ENCODE measurements at places on chromosomes 11 and 22.

DNA sequence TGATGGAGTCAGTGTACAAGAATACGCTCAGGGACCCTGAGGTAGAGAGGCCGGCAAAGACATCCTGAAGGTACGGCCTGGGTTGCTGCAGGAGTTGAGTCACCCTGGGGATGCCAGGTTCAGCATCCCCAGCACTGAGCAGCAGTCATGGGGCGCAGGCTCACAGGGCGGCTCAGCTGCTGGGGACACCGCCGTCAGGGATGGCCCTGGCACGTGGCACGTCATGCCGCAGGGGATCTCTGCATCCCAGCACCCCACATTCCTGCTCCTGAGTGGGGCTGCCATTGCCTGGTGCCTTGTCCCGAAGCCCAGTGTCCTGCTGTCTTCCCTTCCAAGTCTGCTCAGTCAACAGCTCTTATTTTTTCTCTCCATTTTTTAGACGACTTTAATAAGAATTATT, 168.7 kb upstream of the NTM start:
- no peak for DNase-seq

DNA sequence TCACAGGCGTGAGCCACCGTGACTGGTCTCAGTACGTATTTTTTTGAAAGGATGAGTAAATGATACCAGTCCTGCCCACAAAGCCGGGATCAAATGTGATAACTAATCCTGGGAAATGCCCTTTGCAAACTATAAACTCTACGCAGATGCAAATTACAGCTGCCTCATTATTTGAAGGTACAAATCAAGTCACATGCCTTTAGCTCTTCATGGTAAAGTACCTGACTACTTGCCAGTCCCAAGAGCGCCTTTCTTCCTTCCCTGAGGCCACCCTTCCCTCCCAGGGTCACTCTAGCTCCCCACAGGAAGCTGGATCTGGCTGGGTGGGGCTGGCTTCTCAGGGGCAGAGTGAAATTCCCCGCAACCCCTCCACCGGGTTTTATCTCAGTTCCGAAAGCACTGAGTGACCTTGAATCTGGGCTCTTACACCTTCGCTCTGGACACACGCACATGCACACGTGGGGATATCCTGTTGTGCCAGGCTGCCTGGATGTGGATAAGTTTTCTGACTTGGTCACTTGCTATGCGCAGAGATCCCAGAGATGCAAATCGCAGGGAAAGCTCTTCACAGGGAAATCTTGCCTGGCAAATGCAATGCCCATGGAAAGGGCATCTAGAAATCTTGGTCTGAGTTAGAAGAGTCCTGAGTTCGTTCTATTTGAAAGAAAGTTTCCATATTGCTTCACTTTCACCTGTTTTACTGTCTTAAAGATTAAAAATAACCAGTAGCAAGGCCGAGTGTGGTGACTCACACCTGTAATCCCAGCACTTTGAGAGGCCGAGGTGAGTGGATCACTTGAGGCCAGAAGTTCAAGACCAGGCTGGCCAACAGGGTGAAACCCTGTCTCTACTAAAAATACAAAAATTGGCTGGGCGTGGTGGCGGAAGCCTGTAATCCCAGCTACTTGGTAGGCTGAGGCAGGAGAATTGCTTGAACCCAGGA, 8.5 kb downstream of the A4GALT start:
- no peak for DNase-seq

- no peak for DNase-seq
These were observed 58.9 kb downstream of the OR5AK2 start for GRCh38 chr11:57047610-57048009.

DNA sequence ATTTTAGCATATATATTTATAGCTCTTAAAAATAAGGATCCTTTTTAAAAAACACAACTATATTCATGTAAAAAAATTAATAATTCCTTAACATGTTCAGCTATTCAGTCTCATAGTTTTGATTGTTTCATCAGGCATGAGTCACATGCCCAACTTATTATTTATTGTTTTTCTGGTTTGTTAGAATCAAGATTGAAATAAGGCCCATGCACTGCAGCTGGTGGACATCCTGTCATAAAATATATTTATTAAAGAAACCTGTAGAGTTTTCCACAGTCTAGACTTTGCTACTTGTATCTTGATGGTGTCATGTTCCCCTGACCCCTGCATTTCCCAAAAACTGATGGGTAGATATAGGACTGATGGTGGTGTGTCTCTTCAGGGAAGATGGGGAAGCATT, 77.4 kb downstream of the PARVA start:
- no peak for DNase-seq

DNA sequence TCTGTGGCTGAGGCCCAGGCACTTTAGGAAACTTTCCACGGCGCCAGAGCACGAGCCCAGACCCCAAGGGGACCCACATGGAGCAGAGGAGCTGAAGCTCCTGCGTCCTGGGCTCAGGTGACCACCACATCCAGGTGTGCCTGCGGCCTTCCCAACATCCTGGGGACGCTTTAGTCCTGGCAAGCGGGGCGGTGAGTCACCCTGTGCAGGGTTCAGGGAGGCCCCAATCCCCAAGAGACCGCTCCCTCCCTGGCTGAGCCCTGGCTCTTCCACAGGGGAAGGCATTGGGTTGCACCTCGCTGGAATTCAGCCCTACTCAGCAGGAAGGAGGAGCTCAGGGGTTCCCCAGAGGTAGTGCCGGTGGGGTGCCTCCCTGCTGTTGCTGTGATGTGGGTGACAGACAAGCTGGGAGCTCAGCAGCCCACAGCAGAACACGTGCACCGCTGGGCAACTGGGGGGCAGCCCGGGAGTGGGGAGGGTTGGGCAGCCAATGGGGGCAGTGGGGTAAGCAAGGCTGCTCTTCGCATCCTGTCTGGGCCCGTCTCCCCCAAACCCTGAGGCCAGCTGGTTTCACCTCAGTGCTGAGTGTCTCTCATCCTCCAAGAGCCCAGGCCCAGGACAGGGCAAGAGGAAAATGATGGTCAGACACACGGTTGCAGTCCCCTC, 802.8 kb downstream of the BRD1 start:
- no peak for DNase-seq

GRCh38 chr22:44247923-44248892, 64.5 kb downstream of the SHISAL1 start:
- DNase-seq = no peak

GRCh38 chr22:27135031-27135981, 477.9 kb downstream of the MIAT start:
- no peak for DNase-seq

DNA sequence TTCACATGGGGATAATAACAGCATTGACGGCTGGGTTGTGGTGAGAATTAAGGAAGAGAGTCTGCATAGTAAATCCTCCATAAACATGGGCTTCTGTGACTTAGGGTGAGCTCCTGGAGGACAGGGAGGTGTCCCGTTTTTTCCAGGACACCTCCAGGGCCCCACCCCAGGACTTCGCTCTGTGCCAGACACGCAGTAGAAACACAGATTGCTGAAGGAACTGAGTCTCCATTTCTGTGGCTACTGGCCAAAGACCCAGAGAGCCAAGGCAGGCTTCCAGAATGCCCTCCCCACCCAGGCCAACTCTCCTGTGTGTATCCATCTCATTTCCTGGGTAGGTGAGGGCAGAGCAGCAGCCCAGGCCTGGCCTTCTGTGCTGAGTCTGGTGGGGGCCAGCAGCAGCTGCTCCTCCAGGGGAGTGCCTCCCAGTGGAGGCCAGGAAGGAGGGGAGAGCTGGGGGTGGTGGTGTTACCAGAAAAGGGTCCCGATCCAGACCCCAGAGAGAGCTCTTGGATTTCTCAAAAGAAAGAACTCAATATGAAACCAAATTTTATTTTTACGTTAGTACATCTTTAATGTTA, 9.5 kb upstream of the RFPL3 start:
- DNase-seq = no peak

DNA sequence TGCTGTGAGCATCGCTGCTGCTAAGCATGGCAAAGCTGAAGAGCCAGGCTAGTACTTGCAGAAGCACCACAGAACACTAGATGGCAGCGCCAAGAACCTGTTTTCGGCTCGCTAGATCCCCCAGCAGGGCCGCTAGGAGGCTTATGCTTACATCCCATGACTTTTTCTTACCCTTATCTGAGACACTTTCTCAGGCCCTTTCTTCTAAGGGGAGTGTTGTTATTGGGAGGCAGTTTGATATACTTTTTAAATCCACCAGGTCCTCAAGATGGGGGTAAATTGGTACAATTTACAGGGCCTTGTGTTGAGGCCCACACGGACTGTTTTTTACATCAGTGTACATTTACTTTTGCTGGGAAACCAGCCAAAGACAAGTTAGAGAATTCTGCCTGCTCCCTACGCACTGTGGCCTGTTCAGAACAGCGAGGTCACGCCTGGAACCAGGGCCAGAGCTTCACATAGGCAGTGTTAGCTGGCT, 4.0 kb downstream of the TRIM6 start:
- peak; percentile 73 for DNase-seq

DNA sequence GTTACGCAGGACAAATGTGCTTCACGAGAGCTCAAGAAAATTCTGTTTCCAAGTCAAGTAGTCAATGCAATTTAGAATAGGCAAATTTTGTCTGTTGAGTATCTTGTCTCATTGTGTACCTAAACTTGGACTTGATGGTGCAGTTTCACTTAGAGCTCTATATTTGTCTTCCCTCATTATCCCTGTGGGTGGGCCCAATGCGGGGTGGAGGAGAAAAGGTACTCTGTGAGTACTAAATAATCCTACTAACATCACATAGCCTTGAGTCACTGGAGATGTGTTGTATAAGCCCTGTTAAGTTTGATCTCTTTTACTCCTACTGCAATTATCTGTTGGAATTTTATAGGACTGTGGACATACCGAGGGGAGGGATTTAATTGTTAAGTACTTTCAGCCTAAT, 331.2 kb downstream of the METTL15 start:
- DNase-seq = no peak

GRCh38 chr11:108825381-108825780, 160.5 kb downstream of the DDX10 start:
- DNase-seq = no peak

DNA sequence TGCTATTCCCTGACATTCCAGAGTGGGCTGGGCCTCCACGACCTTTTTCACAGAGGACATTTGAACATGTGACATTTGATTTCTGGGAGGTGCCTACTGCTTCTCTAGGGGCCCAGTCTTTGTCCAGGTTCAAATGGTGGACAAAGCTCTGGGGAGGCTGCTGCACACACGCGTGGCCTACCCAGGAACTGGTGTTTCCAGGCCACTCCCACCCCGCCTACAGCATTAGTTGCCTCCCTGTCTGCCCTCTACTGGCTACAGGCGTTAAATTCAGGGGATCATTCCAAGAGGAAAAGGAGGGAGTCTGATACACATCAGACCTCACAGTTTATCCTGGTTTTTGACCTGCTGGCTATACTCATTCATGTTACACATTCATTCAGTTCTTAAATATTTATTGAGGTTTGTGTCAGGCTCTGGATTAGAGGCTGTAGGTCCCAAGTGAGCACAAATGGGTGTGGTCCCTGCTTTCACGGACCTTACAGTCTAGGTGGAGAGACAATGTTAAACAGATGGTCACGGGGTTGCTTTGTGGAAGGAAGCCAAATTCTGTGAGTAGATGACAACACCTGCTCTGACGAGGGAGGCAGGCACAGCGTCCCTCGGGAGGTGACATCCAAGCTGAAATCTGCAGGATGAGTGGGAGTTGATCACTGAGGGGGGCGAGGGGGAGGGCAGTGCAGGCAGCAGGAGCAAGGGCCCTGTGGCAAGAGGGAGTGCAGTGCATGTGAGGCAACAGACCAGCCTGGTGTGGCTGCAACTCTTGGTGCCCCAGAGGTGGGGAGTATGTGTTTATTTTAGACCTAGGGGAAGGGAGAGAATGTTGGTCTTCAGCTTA, 11.8 kb downstream of the TUB start:
- peak; percentile 73 for DNase-seq

GRCh38 chr11:74681686-74682651, 49.3 kb downstream of the CHRDL2 start:
- DNase-seq = no peak

- DNase-seq = no peak
These were observed 163.1 kb downstream of the PKNOX2 start for GRCh38 chr11:125327518-125328224.

GRCh38 chr11:105588001-105588400, 21.9 kb upstream of the GRIA4 start:
- no peak for DNase-seq

- DNase-seq = no peak
These were observed 88.1 kb downstream of the MN1 start for GRCh38 chr22:27713461-27713860.

GRCh38 chr11:1052133-1053011, 15.9 kb upstream of the MUC6 start:
- DNase-seq = no peak

GRCh38 chr11:75347781-75348566, 3.5 kb downstream of the ARRB1 start:
- DNase-seq = peak; percentile 51

DNA sequence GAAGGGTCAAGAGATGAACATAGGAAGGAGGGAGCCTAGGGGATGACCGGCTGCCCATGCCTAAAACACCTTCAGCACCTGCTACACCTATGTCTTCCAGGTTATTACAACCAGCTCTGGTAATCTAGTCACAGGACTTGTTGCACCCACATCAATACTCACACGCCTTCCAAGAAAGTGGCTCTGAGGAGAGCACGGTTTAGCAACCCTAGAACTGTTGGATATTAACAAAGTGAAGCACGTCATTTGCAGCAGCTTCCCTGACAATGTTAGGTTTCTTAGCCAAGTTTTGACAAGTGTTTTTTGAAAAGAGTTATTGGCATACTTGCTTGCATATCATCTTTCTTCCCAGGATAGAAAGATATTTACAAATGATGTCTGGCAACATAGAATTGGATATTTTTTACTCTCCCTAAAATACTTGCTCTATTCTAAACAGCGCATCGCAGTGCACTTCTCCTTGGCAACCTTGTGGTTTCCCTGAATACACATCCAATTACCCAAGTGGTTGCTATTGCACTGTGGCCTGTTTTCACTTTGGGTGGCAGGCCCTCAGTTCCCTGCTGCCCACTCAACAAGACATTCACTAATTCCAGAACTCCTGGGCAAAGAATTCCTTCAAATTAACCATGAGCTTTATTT, 94.3 kb upstream of the ARHGAP42 start:
- no peak for DNase-seq

GRCh38 chr11:123374622-123374968, 55.5 kb upstream of the GRAMD1B start:
- DNase-seq = no peak

- peak; percentile 48 for DNase-seq
These were observed 50.5 kb upstream of the WNT7B start for GRCh38 chr22:46027211-46028105.

GRCh38 chr11:122737951-122738693, 82.6 kb downstream of the UBASH3B start:
- DNase-seq = no peak

DNA sequence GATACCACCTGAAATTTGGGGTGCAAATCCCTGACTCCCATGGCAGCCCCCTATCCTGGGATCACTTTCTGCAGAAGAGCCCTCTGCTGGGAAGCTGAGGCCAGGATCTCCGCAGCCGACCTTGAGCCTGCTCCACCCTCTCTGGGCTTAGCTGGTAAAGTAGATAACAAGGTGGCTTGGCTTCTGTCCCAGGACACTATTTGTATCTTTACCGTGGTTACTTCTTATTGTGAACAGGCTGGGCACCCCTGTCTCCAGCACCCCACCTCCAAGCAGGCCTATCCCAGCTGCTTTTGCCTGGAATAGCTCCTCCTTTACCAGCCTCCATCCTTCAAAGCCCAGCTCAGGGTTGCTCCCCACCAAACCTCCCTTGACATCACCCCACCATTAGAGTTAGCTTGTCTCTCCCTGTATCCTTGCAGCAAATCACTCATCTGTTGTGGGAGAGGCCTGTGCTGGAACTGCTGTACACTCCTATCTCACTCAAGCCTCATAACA, 35.2 kb upstream of the P2RY2 start:
- DNase-seq = peak; percentile 87

GRCh38 chr22:41043722-41044121, 48.7 kb upstream of the EP300 start:
- no peak for DNase-seq

Measured in K562 (cell line).